ENCODE measurements at places on chromosomes 3 and 15.
A peak's percentile ranks its signal among the peaks of the same experiment; 100 is the strongest.

GRCh38 chr3:189646853-189647542 lies 15.8 kb downstream of the TP63 start:
- no peak for DNase-seq

GRCh38 chr15:32864051-32864450 lies 146.2 kb downstream of the GREM1 start:
- DNase-seq = no peak

GRCh38 chr15:97892167-97892938 lies 68.2 kb upstream of the ARRDC4 start:
- DNase-seq = no peak

DNA sequence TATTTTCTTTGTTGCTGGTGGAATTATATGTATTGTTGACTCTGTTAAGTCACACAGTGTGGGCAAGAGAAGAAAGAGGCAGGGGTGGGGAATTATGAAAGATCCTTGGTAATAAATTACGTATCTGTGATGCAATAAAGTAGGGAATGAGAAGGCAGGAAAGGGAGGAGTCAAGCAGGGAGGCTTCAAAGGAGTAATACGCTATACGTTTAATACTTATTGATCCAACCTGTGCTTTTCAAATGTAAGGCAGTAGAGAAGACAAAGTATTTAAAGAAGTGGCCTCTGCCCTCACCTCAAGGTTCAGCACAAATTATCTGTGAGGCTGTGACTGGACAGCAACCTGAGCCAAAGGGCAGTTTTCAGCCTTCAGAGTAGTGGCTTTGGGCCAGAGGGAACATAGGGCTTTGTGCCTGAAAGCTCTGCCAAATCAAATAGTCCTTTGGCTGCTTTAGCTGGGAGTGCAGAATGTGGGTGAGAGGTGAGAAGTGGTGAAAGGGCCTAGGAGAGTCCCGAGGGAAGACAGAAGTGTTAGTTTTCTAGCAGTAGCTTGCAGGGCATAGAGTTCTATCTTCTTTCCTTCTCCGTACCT lies 1.2 kb upstream of the PLIN1 start:
- DNase-seq = peak; percentile 79

All from foreskin fibroblast (primary cell).